SJSA1 (cell line): ENCODE measurements at places on chromosomes 3 and 15. TPM values are rescaled to one million over a fixed set of nuclear protein-coding genes. Genes with fewer than 3 reads are reported as not detected.

- no peak for DNase-seq
Measured at GRCh38 chr15:79209690-79210089, 72.8 kb upstream of the ANKRD34C start.

DNA sequence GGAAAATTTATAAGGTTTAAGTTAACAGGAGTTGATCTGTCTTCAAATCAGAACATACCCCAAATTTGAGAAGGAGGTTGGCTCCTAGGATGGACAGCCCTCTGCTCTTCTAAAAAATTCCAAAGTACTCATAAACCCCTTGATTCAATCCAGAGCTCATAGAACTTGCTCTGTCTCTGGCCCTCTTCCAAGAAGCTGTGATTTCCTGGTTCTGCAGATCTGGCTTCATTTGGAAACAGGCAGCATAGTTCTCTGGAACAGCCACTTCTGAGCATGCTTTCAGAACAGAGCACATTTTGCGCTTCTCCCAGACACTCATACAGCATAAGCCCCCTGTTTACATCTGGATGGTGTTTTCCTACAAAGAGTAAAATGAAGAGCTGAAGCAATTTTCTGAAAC lies 96.7 kb downstream of the KBTBD8 start:
- DNase-seq = no peak

DNA sequence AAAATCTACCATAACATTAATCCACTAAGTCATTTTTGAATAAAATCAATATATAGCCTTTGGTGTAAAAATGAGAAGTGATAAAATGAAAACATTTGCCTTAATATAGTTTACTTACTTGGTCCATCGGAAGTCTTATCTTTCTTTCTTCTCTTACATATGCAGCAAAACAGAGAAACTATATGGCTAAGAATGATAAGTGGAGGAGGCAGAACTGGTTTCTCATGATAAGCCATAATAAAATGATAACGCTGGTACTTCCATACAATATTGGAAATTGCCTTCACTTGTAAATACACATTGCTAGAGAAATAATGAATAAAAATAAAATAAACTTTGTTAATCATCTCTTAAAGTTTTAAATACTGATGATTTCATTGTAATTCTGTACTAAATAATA lies 47.8 kb upstream of the USP50 start:
- DNase-seq = no peak

GRCh38 chr3:179071027-179071322 lies 634 bp downstream of the ZMAT3 start:
- no peak for DNase-seq

- DNase-seq = no peak
Measured at GRCh38 chr3:99163314-99163713, 261.8 kb upstream of the DCBLD2 start.

The ARRDC4 gene
- 4.2 and 8.3 TPM in 2 replicates for total RNA-seq

DNA sequence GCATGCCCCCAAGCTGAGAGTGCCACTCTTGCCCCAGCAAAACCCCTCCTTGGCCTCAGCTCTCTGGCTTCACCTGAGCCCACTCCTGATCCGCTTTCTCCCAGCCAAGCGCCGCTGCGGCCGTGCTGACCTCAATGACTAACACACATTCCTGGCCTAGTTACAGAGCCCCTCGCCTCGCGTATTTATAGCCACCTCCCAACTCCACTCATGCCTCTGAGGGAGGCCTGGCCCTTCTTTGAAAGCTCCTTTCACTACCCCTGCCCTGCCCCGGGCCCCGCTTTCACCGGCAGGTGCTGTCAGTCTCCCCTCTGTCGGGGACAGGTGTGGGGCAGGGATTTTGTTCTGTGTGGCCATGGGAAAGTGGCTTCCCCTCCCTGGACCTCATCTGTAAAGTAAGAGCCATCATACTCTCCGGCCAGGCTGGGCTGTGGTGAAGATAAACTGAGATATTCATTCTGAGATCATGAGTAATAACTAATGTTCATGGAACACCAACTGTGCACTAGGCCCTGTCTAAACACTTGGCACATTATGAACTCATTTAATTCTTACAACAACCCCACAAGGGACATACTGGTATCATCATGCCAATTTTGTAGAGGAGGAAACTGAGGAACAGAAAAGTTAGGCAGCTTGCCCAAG lies 13.2 kb upstream of the ATP2B2 start:
- peak; percentile 63 for DNase-seq

- DNase-seq = no peak
Measured at GRCh38 chr3:179842061-179842460, 189.2 kb downstream of the USP13 start.

The NDN gene
- total RNA-seq = 41.2 and 41.5 TPM in 2 replicates

DNA sequence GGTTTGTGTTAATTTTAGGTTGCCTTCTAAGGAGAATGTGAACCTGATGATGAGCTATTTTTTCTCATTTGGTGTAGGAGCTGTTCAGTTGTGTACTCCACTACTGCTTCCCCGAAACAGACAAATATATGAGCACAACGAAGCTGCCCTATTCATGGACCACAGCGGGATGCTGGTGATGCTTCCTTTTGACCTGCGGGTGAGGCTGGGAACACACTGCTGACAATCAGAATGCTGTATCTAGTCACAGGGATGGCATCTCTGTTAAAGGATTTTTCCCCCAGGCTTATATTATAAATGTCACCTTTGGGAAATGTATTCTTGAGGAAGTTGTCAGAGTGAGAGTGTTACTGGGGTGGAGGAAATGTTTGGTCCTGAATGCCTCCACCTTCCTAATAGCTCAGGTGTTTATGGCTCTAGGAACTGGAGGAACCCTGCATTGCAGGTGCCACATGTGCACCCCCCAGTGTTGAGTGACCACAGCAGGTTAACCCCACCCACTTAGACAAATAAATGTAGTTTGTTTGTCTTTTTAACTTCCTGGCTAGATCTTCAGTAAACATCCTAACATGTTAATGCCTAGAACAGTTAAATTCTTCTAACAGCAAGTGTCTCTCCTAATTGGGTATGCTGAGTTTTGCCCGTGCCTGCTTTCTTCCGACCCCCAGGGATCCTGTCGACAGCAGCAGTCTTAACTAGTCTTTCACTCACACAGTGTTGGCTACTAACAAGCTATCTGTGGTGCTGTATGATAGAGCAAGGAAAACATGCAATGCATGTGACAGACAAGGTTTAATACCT lies 35.7 kb downstream of the SRP14 start:
- DNase-seq = no peak

The GHRL gene
- total RNA-seq = 0.21 TPM in 1 of 2 replicates, not detected in the other

The ARHGEF26 gene
- total RNA-seq = 12.0 and 14.9 TPM in 2 replicates

DNA sequence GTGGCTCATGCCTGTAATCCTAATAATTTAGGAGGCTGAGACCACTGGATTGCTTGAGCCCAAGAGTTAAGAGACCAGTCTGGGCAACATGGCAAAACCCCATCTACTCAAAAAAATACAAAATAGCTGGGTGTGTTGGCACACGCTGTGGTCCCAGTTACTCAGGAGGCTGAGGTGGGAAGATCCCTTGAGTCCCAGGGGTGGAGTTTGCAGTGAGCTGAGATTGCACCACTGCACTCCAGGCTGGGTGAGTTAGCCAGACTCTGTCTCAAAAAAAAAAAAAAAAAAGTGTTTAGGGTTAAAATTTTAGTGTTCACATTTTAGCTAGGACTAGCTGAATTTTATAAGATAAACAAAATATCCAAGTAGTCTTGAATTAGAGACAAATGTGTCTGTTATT lies 1340.1 kb upstream of the EPHA6 start:
- DNase-seq = no peak

DNA sequence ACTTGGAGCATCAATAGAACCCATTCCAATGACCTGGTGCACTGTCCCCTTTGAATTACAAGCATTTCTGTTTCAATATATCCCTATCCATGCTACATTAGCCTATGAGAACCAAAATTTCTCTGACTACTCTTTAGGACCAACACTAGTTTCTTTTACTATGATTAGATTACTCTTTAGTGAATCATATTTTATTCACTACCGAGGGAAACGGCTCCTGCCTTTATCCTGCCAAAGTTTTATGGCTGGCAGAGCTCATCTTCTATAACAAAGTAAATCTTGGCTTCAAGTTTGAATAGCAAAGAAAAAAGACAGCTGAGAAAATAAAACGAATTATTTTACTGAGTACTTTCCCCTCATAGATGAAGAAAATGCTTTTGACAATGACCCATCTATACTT lies 120.9 kb downstream of the SLC9A9 start:
- no peak for DNase-seq

- DNase-seq = no peak
Measured at GRCh38 chr3:160480931-160481330, 31.3 kb upstream of the TRIM59 start.

The REC114 gene
- not detected in 2 replicates for total RNA-seq

GRCh38 chr3:43213631-43214030 lies 72.7 kb upstream of the SNRK start:
- no peak for DNase-seq
